SK-N-SH treated with all-trans-retinoic acid at 6 μM for 48 hours (cell line): ENCODE measurements at places on chromosomes 4 and X.
A peak's percentile ranks its signal among the peaks of the same experiment; 100 is the strongest.

- no peak for ATAC-seq
Measured at GRCh38 chr4:148444296-148445070, 2.3 kb upstream of the NR3C2 start.

DNA sequence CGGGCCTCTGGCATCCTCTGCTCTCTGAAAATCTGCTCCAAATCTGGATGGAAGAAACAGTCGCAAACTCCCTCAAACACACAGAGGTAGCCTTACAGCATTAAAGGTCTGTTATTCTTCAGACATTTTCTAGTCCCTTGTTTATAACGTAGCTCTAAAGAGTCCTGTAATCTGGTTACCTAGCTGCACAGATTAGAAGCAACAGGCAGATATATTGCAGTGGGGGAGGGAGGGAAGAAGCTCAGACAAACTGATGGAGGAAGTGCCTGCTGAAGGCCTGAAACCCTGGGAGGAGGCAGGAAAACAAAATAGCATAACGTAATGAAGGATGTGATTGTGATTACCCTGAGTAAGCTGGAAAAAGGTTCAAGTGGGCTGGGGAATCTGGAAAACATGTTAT, 39.4 kb downstream of the ZCCHC12 start:
- no peak for ATAC-seq

DNA sequence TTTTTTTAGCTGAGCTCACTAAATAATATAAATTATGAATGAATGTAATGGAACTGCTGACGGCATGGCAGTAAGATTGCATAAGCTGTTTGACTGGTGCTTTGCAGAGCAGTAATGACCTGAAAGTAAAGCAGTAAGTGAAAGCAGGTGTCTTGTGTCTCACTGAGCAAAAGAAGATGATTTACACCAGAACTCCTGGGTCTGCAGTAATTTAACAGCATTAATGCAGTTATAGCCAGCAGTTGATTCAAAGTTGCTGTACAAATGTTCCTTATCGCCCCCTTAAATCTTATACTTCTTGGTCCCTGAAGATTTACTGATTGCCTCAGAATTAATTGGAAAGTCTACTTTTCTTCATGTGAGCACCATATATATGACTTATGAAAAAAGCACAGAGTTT, 187.7 kb downstream of the DCTD start:
- peak; percentile 86 for ATAC-seq

- ATAC-seq = no peak
Measured at GRCh38 chrX:125883169-125883568, 282.9 kb downstream of the DCAF12L2 start.

DNA sequence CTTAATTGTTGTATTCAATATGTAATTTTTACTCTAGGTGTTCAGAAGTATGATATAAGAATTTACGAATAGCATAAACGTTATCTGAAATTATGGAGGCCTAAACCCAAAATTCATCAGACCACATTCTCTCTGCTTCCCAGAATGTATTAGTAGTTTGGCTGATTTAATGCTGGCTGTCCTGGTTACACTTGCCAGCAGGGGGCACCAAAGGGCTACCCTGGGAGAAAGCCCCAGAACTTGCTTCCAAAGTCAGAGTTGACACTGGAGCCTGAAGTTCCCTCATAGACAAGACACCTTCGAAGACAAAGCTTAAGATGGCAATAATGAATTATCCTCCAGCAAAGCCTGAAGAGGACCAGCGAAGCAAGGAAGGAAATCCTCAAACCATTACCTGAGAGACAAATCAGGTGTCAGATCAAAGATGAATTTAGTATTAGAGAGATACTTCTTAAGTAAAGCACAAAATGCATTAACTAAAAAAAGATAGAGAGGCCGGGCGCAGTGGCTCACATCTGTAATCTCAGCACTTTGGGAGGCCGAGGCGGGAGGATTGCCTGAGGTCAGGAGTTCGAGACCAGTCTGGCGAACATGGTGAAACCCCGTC, 11.3 kb upstream of the ANOS1 start:
- ATAC-seq = peak; percentile 44; the same call in 1 of the 3 replicates
